GDM1 (cell line): ENCODE measurements at places on chromosomes 3 and 15.

DNA sequence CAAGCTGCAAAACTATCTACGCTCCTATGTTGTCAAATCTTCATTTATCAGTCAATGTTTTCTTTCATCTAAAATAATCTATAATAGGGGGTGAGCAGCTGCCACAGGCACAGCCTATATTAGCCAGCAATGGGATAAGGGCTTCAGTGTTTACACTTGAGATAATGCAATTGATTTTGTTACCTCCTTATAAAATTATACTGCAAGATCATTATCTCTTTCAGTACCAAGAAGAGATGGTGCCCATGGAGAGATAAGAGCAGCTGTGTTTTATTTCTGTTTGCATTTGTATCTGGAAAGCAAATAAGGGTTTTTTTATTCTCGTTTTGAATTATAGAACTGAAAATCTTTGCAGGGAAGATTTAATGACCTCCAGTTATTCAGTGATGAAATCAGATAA lies 68.9 kb downstream of the PLD1 start:
- DNase-seq = no peak

DNA sequence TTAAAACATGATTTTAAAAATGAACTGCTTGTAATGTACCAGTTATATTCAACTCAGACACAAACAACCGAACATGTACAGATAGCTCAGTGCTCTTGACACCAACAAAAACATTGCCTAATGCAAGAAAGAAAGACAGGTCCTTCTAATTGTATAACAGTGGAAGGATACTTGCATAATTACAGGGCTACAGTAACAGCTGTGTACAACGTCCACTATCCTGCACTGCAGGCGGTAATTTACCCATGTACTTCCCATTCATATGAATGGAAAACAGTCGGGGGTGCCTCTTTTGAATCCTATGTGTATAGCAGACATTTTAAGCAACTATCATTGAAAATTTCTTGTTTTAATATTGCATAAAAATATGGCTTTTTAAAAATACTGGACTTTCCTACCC lies 41.1 kb upstream of the PLSCR5 start:
- no peak for DNase-seq

GRCh38 chr15:34893967-34894366 lies 75.6 kb downstream of the AQR start:
- no peak for DNase-seq

GRCh38 chr3:68271145-68271544 lies 616.7 kb upstream of the SUCLG2 start:
- DNase-seq = no peak

GRCh38 chr15:85178308-85178707 lies 196.7 kb downstream of the PDE8A start:
- no peak for DNase-seq

DNA sequence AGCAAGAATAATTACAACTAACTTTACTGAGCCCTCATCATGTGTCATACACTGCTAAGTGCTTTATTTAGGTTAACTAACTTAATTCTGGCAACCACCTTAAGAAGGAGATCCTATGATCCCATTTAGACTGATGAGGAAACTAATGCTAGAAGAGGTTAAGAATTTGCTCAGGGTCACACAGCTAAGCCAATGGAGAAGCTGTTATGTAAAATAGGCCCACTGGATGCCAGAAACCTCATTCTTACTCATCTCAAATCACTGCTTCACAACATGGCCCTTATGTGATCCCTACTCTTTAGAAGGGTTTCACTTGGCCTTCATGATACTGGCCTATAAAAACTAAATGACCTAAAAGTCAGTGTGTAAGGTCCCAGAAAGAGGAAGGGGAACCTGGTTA lies 41.2 kb downstream of the IMPG2 start:
- DNase-seq = no peak

DNA sequence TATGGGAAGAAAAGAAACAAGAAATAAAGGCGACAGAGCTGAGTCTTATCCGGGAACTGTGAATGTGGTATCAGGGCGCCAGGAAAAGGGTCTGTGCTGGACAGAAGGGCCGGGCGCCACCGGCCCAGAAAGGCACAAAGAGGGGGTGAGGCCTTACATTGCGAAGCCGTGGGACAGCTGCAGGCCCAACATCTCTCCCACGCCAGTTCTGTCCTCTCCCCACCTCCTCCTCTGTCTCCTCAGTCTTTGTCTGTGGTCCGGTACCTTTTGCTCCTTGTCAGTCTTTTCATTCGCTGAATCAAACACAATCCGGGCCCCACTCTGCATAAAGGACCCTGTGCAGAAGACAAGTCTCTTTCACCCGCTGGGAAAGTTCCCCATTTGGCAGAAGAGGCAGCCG lies 81.8 kb downstream of the LRIG1 start:
- DNase-seq = no peak

GRCh38 chr3:51691021-51691420 lies 15.8 kb upstream of the GRM2 start:
- DNase-seq = no peak
